A549 treated with CpdA at 1 μM for 4 hours (cell line): ENCODE measurements at places on chromosomes 4 and X. TPM values are rescaled to one million over a fixed set of nuclear protein-coding genes. Genes with fewer than 3 reads are reported as not detected.

The IQCM gene
- not detected in 5 replicates for total RNA-seq

The HOPX gene
- total RNA-seq = not detected in 5 replicates

The RNF175 gene
- total RNA-seq = not detected in 5 replicates

The MAMLD1 gene
- total RNA-seq = 9.9 to 11.8 TPM (median 10.0 TPM) in 5 replicates

The XK gene
- 0.31 to 0.40 TPM (median 0.37 TPM) in 5 replicates for total RNA-seq

The TBX22 gene
- total RNA-seq = not detected in 5 replicates

The FMR1NB gene
- total RNA-seq = not detected in 5 replicates

The MAGEE2 gene
- total RNA-seq = not detected in 5 replicates

The CENPE gene
- total RNA-seq = 5.8 to 10.4 TPM (median 7.5 TPM) in 5 replicates

The BOD1L1 gene
- total RNA-seq = 17.5 to 28.9 TPM (median 18.7 TPM) in 5 replicates

The DUSP21 gene
- not detected in 5 replicates for total RNA-seq

The HEPH gene
- not detected in 5 replicates for total RNA-seq

The KCND1 gene
- 0.86 to 2.0 TPM (median 1.2 TPM) in 5 replicates for total RNA-seq

The MAD2L1 gene
- total RNA-seq = 50.9 to 76.1 TPM (median 54.6 TPM) in 5 replicates

The JCHAIN gene
- 0.19 to 0.33 TPM in 2 of 5 replicates, not detected in the others for total RNA-seq

The FATE1 gene
- total RNA-seq = not detected in 5 replicates

The POU4F2 gene
- not detected in 5 replicates for total RNA-seq

The ADH5 gene
- 97.0 to 143 TPM (median 105 TPM) in 5 replicates for total RNA-seq

The TEC gene
- 1.1 to 1.8 TPM (median 1.7 TPM) in 5 replicates for total RNA-seq

The GAGE12G gene
- total RNA-seq = not detected in 5 replicates

The GRIA3 gene
- not detected in 5 replicates for total RNA-seq

The COL4A6 gene
- total RNA-seq = 14.3 to 17.2 TPM (median 15.7 TPM) in 5 replicates

The FAM120C gene
- 3.3 to 5.6 TPM (median 5.3 TPM) in 5 replicates for total RNA-seq

The TRIM2 gene
- total RNA-seq = 0.37 to 0.90 TPM (median 0.63 TPM) in 5 replicates

The GAB3 gene
- total RNA-seq = 0.27 to 0.45 TPM (median 0.41 TPM) in 5 replicates

The MGARP gene
- 0.45 to 1.1 TPM (median 0.83 TPM) in 5 replicates for total RNA-seq

The TLR6 gene
- 4.0 to 5.2 TPM (median 4.8 TPM) in 5 replicates for total RNA-seq

The SYTL5 gene
- total RNA-seq = 0.34 to 0.52 TPM (median 0.41 TPM) in 5 replicates

The SPON2 gene
- 0.09 to 0.38 TPM (median 0.14 TPM) in 4 of 5 replicates, not detected in the other for total RNA-seq

The HMX1 gene
- total RNA-seq = 0.13 to 0.21 TPM (median 0.13 TPM) in 4 of 5 replicates, not detected in the other

The OPHN1 gene
- total RNA-seq = 0.87 to 1.7 TPM (median 1.4 TPM) in 5 replicates

The RBM46 gene
- total RNA-seq = not detected in 5 replicates

The TSPAN6 gene
- 36.5 to 44.1 TPM (median 39.5 TPM) in 5 replicates for total RNA-seq

The GAGE12J gene
- not detected in 5 replicates for total RNA-seq

The ASMT gene
- 0.16 to 0.74 TPM (median 0.18 TPM) in 3 of 5 replicates, not detected in the others for total RNA-seq

The ART3 gene
- total RNA-seq = not detected in 5 replicates

The YY2 gene
- 1.5 to 3.0 TPM (median 2.6 TPM) in 5 replicates for total RNA-seq

The GLOD5 gene
- total RNA-seq = not detected in 5 replicates

The C4orf50 gene
- not detected in 5 replicates for total RNA-seq

The CXorf65 gene
- not detected in 5 replicates for total RNA-seq
